ENCODE measurements at places on chromosomes 1 and 21. TPM values are rescaled to one million over a fixed set of nuclear protein-coding genes. Genes with fewer than 3 reads are reported as not detected.

DNA sequence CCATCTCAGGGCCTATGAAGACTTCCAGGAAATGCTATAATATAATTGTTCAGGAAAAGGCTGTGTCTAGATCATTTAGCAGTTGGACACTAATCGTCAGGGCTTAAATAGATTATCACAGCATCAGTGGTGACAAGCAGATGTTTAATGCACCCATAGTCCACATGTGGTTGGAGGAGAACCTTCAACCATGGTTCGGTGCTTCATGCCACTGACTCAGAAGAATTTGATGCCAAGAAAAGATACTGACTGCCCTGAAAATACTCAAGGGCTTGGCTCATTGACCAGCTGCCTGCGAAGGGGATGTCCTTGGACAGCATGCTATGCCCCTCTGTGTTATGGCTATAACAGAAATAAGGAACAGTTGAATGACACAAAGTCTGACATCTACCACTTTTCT, 175.7 kb downstream of the HHIPL2 start:
- no peak for DNase-seq

DNA sequence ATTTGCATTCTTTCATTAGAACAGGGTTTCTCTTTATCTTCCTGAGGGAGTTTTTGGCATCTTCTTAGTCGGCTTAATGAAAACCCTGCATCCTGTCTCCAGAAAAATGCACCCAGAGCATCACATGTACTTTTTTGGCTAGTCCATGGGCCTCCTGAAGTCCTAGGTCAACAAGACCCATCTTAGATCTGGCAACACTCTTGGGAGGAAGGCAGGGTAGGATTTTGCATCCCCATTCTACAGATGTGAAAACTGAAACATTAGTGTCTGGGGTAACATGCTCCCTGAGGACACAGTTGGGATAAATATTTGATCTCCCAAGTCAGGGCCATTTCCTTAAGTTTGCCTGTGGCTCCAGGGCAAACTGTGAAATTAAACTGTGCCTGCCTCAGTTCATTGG, 40.0 kb upstream of the HMGB4 start:
- DNase-seq: no peak

DNA sequence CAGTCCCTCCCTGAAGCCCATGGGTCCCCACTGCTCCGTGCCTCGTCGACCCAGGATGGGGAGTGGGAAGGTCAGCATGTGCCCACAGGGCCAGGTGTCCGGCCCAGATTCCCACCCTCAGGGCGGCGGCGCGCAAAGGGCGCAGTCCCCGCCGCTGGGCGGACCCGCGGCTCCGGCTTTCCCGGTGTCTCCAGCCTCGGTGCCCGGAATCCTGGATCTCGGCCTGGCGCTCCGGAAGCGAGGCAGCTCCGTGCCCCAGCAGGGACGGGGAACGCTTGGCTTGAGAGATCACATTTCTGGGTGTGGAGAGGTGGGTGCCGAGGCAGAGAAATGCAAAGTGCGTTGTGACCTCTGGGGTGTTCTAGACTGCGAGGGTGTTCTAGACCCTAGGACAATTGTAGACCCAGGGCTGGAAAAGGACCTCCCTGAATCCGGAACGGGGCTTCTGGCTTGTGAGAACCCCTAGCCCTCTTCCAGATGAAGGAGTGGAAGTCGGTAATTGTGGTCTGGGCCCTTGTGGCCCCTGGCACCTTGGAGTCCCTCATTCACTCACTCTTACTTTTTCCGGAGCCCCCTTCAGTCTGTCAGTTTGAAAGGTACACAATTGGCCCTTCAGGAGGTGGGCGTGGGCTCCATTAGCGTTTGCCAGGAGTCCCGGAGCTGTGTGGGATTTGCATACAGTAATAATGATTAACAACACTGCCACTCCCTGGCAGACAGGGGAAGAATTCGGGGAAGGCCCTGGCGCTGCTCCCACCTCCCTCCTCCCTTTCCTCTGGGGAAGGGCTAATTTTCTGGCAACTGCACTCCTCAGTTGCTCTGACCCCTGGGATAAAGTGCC, 1.6 kb upstream of the KCND3 start:
- peak; percentile 83 for DNase-seq

DNA sequence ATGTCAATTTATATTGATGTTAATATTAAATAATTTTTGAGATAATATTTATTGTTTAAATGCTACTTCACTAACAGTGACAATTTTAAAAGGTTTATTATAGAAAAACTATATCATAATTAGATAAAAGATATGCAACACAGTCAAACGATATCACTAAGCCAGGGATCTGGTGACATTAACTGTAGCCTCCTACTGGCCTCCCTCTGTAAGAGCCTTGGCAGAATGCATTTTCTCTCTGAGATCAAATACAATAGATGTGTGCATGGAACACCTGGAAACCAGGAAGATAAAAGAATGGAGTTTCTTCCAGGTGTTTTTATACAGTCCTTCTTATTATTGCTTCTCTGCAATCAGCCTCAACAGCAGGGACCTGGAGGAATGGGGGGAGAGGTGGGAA, 1762.1 kb downstream of the BRINP3 start:
- no peak for DNase-seq

DNA sequence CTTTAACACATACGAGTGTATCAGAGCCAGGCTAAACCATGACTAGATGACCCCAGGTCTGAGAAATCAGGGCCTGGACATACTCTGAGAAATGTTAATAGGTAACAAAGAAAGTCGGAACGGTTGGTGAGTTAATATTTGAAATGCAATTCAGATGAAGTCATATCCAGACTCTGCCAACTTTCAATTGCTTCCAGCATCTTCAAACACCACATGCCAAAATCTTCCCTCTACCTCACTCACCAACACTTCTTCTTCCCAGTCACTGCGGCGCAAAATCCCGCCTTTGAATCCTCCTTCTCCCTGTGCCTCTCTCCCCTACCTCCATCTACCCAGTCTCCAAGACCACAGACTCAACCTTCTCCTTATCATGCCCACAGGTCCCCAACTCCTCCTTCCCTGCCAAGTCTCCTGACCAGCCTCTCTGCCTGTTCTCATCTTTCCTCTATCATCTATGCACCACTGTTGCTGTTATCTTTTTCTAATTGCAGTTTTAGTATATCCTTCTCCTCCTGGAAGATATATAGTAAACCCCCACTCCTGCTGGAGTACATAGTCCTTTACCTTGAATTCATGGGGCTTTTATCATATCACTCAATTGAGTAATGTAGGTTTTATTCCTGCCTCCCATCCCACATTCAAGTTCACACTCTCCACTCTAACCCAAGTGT, 41.3 kb downstream of the ZBTB18 start:
- no peak for DNase-seq

GRCh38 chr1:220879076-220879508, at the start of gene HLX:
TSS of gene HLX (plus strand) at chr1:220879443. CDS start at chr1:220879858, 415 bp downstream.
- peak; percentile 72 for DNase-seq

DNA sequence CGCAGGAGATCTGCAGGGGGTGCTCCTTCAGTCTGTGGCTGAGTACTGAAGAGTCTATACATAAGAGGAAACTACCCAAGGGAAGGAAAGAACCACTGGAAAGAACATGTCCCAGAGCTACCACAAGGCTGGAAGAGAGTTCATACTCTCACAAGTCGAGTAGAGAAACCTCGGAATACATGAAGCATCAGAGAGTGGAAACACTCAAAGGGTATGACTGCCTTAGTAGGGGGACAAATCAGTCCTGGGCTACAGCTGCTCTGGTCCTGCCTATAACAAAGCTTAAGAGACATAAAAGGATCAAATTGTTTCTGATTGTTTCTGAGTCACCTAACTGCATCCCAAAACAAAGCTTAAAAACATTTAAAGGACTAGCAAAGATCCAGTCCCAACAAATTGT, 27.4 kb downstream of the TMEM50B start:
- DNase-seq: no peak

GRCh38 chr1:169086603-169087455, 19.7 kb upstream of the ATP1B1 start:
- no peak for DNase-seq

- DNase-seq: no peak
Measured at GRCh38 chr1:245166471-245166885, 11.7 kb downstream of the KIF26B start.

DNA sequence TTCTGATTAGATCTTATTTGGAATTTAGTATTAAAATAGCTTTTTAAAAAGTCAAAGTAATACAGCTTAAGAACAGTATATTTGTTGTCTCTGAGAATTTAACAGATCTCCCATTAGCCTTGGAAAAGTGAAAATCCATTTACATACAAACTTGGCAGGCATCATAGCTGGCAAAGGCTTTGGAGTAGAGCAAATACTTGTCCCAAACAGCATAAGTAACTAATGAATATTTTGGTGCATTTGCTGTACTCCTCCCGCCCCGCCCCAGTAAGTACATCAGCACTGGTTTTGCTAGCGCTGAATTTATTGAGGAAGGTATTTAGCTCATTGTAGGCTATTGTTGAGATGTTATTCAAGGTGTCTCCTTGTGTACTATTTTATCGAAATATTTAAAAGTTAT, 417.7 kb upstream of the KAZN start:
- DNase-seq: no peak

GRCh38 chr1:217661407-217661806, 30.3 kb downstream of the SPATA17 start:
- no peak for DNase-seq

DNA sequence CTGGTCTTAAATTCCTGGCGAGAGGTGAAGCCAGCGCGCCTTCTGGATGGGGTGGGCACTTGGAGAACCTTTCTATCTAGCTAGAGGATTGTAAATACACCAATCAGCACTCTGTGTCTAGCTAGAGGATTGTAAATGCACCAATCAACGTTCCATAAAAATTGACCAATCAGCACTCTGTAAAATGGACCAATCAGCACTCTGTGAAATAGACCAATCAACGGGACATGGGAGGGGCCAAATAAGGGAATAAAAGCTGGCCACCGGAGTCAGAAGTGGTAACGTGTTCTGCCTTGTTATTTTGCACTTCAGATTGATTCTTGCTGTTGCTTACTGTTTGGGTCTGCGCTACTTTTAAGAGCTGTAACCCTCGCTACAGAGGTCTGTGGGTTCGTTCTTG, 12.0 kb upstream of the LIN9 start:
- no peak for DNase-seq

DNA sequence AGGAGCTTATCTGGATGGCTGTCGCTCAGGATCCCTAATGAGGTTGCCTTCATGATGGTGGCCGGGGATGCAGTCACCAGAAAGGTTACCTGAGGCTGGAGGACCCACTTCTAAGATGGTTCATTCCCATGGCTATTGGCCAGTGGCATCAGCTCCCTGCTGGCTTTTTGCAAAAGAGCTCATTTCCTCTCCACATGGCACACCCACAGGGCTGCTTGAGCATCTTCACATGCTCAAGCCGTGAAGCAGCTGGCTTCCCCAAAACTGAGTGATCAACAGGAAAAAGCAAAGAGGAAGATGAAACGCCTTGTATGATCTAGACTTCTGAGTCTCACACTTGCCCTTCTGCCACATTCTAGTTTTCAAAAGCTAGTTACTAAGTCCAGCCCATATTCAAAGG, 124.6 kb upstream of the CXADR start:
- DNase-seq: no peak

GRCh38 chr21:44887126-44887806, 13.8 kb upstream of the PTTG1IP start:
- DNase-seq: no peak

Gene CYP4A22
- not detected for total RNA-seq

Gene KCNK1
- 2.3 TPM for total RNA-seq

Gene LZIC
- 12.2 TPM for total RNA-seq

Gene GBP5
- 1.4 TPM for total RNA-seq

Gene DYRK1A
- 22.9 TPM for total RNA-seq

Gene NEGR1
- total RNA-seq: 7.1 TPM

Gene JAK1
- total RNA-seq: 51.6 TPM

Gene S100A5
- not detected for total RNA-seq

Gene ZNF648
- total RNA-seq: 0.20 TPM
